ENCODE measurements at places on chromosomes 3 and 15. TPM values are rescaled to one million over a fixed set of nuclear protein-coding genes. Genes with fewer than 3 reads are reported as not detected.

GRCh38 chr3:77563012-77563411 is 523.1 kb downstream of the ROBO2 start:
- no peak for DNase-seq

- DNase-seq, result no peak
Measured at GRCh38 chr3:157166561-157166960, 6.6 kb upstream of the CCNL1 start.

The MNS1 gene
- not detected for total RNA-seq

The TP63 gene
- total RNA-seq, result 326 TPM

The MOBP gene
- total RNA-seq, result not detected

GRCh38 chr15:42578984-42579537 is 3.7 kb downstream of the STARD9 start:
- no peak for DNase-seq

DNA sequence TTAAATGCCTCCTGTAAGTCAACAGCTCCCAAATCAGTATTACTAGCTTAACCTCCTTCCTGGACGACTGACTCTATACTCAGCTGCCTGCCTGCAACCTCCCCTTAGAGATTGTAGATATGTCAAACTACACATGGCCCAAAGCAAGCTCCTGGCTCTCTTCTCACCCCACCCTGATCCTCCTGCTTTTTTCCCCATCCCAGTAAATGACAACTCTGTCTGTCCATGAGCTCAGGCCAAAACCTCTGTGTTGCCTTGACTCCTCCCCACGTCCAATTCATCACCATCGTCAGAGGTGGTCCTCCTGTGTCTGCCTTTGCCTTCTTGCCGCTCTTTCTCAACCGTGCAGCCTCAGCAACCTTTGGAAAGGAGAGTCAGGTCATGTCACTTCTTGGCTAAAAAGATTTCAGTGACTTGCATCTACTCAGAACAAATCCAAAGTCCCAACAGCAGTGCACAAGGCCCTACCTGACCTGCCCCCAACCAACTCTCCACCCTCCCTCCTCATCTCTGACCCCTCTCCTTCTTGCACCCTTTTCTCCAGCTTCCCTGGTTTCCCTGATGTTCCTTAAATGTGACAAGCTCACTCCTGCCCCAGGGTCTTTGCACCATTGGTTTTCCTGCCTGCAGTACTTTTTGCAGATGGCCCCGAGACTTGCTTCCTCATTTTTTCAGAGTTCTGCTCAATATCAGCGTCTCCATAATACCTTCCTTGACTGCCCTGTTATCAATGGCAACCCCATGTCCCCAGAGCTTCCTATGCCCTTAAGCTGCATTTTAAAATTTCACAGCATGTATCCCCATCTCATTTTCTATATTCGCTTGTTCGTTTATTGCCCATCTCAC is 52.8 kb downstream of the LSM3 start:
- no peak for DNase-seq

The BTLA gene
- not detected for total RNA-seq

The SLC22A14 gene
- total RNA-seq, result 0.64 TPM

The BCL2A1 gene
- 1.1 TPM for total RNA-seq
